Activated T-cell treated with anti-CD3 and anti-CD28 coated beads, Interleukin-2, amount 50 U/mL, for 72 hours (primary cell): ENCODE measurements at places on chromosomes 6 and 20.

DNA sequence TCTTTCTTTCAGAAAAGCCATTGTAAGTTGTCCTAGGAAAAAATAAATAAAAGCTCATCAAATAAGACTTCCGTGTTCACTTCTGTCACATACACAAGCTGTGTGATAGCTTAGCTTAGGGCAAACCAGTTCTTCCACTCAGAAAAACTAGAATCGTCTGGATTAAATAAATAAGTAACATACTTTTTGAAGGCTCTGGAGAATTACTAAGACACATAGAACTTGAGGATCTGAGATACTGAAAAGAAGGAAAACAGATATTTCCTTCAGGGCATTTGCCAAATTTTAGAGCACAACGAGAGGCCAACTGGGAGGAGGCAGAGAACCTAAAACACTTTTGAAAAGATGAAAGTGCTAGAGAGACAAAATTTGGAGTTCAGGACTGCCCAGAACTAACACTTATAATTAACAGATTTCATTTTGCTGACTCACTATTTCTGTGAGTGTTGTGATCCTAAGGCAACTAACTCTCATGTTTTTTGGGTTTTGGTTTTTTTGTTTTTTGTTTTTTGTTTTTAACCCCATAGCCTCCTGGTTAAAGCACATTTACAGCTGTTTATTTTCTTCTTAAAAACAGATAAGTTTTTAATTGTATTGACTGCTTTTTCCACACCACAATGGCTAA is 38.7 kb upstream of the THEMIS start:
- no peak for DNase-seq

DNA sequence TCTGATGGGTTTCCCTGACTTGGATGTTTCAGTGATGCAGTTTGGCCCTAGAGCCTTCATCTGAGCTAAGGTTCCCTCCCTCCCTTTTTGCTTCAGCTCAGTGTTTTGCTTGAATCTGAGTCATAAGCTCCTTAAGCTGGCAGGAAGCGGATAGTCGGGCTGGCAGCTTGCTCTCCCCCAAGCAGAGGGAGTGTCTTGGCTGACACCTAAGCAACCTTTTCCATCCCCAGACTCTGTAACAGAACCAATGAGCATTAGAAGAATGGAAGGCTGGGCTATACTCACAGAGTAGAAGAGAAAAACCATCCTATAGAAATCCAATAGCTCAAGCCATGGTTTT is 98.3 kb downstream of the HAO1 start:
- no peak for DNase-seq

GRCh38 chr6:41386594-41386993 is 51.2 kb downstream of the NCR2 start:
- no peak for DNase-seq

GRCh38 chr6:129597023-129597713 is 112.8 kb downstream of the ARHGAP18 start:
- DNase-seq, result no peak

DNA sequence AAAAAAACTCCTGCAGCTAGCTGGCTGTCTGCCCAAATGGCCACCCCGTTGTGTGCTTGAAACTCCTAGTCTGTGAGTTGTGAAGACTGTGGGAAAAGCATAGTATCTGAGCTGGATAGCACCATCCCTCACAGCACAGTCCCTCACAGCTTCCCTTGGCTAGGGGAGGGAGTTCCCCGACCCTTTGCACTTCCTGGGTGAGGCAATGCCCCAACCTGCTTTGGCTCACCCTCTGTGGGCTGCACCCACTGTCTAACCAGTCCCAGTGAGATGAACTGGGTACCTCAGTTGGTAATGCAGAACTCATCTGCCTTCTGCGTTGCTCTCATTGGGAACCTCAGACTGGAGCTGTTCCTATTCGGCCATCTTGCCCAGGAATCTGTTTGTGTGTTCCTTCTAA is 260.6 kb upstream of the STXBP5 start:
- no peak for DNase-seq

- peak; percentile 62 for DNase-seq
Measured at GRCh38 chr20:2752567-2753460, 47.6 kb downstream of the CPXM1 start.

GRCh38 chr20:62409931-62410745 is 3.1 kb upstream of the CABLES2 start:
- peak; percentile 61 for DNase-seq

GRCh38 chr6:78916411-78916810 is 49.1 kb downstream of the IRAK1BP1 start:
- DNase-seq, result no peak
